ENCODE measurements at places on chromosomes 4 and X.

DNA sequence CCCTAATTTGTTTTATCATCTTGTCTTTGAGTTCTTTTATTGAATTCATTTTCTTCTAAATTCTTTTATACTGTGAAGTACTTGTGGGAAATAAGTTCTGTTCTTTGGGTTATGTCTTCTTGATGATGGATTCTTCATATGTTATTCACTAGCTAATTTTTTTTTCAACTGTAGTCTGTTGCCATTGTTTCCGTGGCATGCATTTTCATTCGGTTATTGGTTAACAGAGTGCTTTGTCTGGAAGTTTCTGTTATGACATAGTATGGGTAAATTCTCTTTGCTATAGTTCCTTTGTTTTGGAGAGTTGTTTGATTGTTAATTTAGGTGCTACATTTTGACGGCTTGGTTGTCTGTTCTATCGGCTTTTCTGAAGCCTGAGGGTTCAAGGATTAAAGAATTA lies 184.9 kb upstream of the AADAT start:
- DNase-seq: no peak

DNA sequence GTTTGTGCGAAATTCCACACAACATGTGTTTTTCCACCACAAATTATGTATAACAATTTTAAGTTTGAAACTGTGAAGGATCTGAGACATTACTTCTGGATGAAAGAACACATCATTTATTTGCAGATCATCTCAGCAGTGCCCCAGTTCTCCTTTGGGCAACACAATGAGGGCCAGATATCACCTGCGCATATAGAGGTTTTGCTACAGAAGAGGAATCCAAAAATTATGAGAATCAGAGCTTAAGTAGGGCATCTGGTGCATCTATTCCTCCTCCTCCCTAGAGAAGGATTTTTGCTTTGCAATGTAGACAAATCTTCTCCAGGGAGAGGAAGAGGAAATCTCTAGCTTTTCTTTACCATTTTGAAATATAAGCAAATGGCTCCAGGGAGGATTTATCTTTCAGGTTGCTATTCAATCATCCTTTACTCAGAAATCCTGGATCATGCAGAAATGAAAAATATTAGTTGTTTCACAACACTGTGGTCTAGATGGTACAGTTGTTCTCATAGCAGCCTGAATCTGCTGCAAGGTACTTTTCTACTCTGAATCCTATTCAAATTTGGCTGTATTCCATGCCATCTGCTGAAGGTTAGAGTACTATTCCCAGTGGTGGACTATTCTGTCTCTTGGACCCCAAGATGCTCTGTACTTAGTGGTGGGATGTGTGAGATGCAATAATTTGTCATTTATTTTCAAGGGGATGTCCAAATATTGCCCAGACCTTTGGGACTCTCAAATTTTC lies 132.1 kb downstream of the SNCA start:
- no peak for DNase-seq

DNA sequence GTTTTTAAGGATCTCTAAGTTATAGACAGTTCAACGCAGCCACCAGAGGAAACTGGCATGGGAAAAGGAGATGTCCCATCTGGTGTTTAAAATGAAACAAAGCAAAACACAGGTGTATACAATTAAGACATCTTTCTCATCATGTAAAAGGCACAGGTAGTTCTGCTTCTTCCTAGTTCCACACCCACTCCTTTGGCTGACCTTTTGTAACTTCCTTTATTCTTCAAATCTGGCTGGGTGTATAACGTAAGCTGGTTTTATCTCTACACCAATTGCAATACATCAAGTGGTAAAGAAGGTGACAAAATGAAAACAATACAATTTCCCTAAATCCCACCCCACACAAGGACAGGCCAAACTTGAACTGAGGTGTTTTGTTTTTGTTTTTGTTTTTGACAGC lies 27.3 kb upstream of the FBXW7 start:
- DNase-seq: no peak

DNA sequence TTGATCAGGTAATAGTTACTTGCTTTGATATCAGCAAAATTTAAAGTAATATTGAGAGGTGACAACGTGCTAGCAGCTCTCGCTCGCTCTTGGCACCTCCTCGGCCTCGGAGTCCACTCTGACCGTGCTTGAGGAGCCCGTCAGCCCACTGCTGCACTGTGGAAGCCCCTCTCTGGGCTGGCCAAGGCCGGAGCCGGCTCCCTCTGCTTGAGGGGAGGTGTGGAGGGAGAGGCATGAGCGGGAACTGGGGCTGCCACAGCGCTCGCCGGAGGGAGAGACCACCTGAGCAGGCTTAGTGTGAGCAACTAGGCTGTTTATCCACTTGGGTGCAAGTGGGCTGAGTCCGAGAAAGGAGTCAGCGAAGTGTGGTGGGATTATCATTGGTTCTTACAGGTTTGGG lies 455.7 kb upstream of the PCDH7 start:
- no peak for DNase-seq

DNA sequence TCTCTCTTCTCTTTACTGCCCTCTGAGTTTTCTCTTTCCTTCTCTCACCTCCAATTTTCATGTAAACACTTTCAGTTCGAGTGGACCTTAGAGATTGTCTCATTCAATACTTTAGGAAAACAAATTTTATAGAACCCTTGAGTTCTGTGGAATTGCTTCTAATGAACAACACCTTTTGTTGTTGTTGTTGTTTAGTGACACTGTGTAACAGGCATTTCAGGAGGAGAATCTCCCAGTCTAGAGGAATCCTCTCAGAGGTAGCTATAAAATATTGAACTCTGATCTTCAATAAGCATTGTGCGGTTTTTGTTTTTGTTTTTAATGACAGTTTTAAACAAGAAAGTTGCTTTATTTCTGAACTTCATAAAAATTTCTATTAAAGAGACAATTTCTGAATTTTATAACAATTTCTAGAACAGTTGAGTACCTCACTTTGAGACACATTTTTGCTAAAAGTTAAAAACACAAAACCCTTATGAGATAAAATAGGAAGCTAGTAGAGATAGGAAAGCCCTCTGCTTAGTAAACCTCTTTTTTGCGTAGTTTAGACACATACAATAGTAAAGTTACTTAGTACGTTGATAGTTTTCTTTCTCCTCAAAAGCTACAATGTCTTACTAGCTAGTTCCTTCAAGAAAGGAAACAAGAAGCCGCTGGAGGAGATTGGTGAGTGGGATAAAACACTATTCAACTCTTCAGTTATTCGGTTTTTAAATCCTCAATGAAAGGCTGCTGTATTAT lies 38.8 kb downstream of the CLCN3 start:
- no peak for DNase-seq

DNA sequence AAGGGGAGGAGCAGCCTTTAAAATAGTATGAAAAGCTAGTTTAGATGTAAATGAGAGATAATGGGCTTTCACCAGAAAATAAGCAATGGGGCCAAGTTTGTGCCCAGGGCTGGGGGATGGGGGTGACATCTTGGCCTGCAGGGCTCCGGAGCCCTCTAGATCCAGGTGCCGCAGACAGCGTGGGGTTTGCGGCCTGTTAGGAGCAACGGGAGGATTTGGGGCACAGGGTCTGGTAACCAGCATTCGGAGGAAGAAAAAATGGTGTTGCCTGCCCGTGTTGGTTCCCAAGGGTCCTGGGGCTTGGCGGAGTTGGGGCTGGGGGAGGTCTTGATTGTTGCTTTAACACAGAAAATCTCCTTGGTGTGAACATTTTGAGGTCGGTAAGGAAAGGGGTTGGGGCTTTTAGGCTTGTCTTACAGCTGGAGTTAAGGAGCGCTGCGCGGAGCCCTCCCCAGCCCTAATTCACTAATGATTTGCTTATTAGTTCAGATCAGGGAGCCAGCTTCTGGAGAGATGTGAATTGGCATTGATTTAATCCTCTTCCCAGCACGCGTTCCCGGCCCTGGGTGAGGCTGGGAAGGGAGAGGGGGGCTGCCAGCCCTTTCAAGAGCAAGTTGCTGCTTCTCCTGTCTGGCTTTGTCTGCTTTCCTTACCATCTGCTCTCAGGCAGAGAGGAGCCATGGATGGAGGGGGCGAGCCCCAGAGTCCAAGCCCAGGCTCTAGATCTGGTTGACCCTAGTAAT lies 443.4 kb downstream of the BCOR start:
- no peak for DNase-seq

GRCh38 chrX:146396409-146396808 lies 413.2 kb upstream of the CXorf51B start:
- no peak for DNase-seq

GRCh38 chr4:126986005-126986404 lies 646.8 kb upstream of the INTU start:
- DNase-seq: no peak

DNA sequence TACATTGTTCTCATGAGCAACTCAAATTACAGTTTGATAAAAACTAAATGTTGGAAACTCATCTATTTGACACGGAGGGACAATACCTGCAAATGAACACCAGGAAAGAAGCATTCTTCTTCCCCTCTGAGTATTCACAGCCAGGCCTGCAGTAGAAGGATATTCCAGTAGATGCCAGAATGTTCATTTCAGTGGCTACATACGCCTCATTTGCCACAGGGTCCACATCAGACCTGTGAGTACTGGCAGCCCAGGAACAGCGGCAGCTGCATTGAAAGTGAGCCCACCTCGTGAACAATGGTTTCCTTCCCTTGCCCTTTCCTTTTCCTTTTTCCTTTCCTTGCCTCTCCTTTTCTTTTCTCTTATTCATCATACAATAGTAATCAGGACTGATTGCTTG lies 81.1 kb upstream of the NEIL3 start:
- DNase-seq: no peak

DNA sequence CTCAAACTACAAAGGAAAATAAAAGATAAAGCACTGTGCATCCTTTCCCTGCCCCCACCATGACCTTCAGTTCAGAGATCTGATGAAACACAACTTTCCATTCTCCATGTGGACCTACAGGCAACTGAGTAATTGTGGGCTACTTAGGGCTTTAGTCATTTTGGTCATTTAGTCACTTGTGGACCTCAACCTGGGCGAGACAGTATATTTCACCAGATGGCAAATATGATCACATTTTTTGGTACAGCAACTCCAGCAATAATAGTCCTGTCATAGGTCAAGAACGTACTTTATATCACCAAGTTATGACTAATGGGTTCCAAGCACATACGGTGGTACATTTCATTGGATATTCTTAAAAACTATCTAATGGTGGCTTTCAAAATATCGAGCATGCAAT lies 141.2 kb downstream of the PDGFC start:
- no peak for DNase-seq

- DNase-seq: no peak
Measured at GRCh38 chrX:40090961-40091360, 6.8 kb downstream of the BCOR start.

DNA sequence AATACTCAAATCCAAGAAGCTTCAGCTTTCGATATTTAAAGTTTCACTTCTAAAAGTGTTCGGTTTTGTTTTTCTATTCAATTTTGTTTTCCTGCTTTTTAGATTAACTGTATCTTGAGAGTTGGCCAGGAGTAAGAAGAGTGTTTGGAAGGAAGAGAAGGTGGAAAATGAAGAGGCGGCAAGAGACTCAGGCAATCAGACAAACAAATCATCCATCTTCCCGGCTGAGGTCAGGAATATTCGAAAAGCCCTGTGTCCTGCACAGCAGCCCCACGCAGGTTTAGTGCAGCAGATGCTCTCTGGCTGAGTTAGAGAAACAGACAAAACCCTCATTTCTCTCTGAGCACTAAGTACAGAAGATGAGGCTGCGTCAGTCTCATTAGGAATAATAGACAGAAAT lies 330.3 kb upstream of the NOCT start:
- DNase-seq: no peak

GRCh38 chrX:12309040-12309743 lies 170.9 kb downstream of the FRMPD4 start:
- no peak for DNase-seq

GRCh38 chr4:94408549-94409374 lies 43.0 kb upstream of the PDLIM5 start:
- no peak for DNase-seq

DNA sequence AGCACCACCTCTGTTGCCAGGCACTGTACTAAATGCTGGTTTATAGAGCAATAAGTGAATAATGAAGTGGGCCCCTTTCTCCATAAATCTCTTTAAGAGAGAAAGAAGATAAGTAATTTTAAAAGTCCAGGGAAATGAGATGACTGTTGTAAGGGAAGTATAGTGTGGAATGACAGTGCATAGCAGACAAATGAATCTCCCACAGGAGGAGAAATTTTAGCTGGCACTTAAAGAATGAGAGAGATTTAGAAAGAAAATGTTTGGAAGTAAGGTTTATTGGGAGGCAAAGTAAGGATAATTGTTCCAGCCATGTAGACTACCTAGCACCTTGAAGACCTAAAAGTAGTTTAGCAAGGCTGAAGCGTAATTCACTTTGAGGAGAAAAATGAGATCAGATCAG lies 1081.1 kb upstream of the PABPC4L start:
- no peak for DNase-seq

GRCh38 chr4:8647094-8647570 lies 54.6 kb downstream of the CPZ start:
- no peak for DNase-seq

- no peak for DNase-seq
Measured at GRCh38 chrX:11296051-11296450, 2.8 kb downstream of the AMELX start.

GRCh38 chr4:84263415-84263814 lies 235.7 kb downstream of the NKX6-1 start:
- no peak for DNase-seq

DNA sequence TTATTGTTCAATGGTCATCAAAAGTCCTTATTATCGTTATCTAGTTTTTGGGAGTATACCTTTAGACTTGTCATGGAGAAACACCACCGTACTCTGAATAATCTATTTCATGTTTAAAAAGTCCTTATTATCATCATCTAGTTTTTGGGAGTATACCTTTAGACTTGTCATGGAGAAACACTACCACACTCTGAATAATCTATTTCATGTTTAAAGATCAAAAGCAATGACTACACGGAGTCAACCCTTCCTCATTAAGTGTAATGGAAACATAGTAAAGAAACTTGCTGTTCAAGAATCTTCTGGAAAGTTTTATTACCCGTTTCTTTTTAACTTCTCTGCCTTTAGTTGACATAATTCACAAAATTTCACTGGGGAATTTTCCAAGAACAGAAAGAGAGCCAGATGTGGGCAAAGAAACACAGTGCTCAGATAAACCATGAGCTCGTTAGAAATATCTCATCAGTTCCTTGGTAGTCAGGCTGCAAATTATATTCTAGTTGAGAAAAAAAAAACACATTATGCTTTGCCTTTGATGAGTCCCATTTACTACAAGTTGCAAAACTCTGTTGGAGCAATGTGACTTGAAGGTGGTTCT lies 158.8 kb downstream of the AFAP1 start:
- DNase-seq: no peak

- DNase-seq: no peak
Measured at GRCh38 chr4:8850074-8850829, 21.4 kb downstream of the HMX1 start.
